ENCODE measurements at places on chromosomes 5 and 9.

DNA sequence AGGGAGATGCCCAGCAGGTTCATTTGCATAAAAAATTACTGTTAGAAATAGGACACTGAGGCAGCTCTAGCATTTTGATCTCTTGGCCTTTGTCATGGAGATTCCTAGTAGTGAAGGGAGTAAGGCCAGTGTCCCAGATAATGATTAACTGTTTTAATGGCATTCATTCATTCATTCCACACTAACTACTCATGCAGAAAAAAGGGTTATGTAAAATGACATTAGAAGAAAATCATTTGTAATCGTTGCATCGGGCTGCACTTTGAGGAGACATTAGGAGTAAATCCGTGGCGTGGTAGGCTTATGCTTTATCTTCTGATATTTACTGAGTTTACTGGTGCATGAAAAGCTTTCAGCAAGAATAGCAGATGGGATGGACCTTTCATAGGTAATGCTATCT, 82.6 kb upstream of the GRHPR start:
- DNase-seq = no peak

- DNase-seq = no peak
These were observed 51.7 kb upstream of the FAM240B start for GRCh38 chr9:38771593-38771992.

- DNase-seq = no peak
These were observed 379 bp upstream of the TICAM2 start for GRCh38 chr5:115602591-115603125.

GRCh38 chr5:1724822-1725602, 74.6 kb downstream of the MRPL36 start:
- peak; percentile 12 for DNase-seq

GRCh38 chr5:135038813-135039270, 4.8 kb upstream of the PITX1 start:
- no peak for DNase-seq

All from activated T-cell treated with anti-CD3 and anti-CD28 coated beads, Interleukin-2, amount 50 U/mL, for 72 hours (primary cell).